ENCODE measurements at places on chromosomes 2 and 18. TPM values are rescaled to one million over a fixed set of nuclear protein-coding genes. Genes with fewer than 3 reads are reported as not detected.

DNA sequence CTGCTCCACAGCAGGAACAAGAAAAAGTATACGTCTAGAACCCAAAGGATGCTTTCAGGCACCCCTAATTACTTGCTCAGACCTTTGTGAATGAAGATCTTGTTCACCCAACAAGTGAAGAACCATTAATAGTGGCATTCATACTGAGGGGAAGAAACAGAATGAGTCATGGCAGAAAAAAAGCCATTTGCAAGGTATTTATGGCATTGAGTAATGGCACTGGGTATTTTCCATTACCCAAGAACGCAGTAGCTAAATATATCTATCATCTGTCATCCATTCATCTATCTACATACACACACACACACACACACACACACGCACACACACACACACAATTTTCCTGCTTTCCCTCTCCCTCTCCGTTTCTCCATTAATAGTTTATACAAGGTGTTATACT is 56.4 kb upstream of the XIRP2 start:
- no peaks in the 10 kb centered on the region for H3K4me1 ChIP-seq
- no peaks in the 10 kb centered on the region for H3K27me3 ChIP-seq

- no peaks in the 10 kb centered on the region for H3K4me1 ChIP-seq
- H3K36me3 ChIP-seq: no peaks in the 10 kb centered on the region
- H3K27ac ChIP-seq: no peak overlapping the region
- no peak for DNase-seq
- H3K27me3 ChIP-seq: no peaks in the 10 kb centered on the region
- no peak overlapping the region for H3K4me3 ChIP-seq
These were observed 132.9 kb upstream of the PKDCC start for GRCh38 chr2:41914936-41915335.

DNA sequence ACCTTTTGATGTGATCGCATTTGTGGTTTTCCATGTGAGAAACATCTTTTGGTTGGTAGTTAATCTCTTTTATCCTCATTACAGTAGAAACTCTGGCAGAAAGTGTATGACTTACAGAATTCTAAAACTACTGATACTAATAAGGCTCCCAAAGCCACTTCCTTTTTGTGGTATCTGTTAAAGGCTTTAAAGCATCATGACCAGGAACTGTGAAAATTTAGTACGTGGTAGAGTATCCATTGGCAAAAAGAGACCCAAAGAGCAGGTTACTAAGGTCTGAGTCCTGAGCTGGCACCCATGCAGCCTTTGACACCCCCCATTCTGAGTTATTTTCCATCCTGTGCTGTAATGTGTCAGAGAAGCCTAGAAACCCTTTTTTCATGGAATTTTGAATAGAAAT is 94.5 kb downstream of the DPP4 start:
- H3K4me1 ChIP-seq: peaks cover 6% of the 10 kb centered on the region
- no peaks in the 10 kb centered on the region for H3K27me3 ChIP-seq
- no peak overlapping the region for H3K4me3 ChIP-seq
- H3K36me3 ChIP-seq: no peaks in the 10 kb centered on the region
- no peak overlapping the region for H3K27ac ChIP-seq

ZNF892 gene
- 0.39 TPM for polyA plus RNA-seq

- H3K36me3 ChIP-seq: no peaks in the 10 kb centered on the region
- peaks cover 4% of the 10 kb centered on the region for H3K4me1 ChIP-seq
- no peak for DNase-seq
These were observed 9.3 kb downstream of the PROC start for GRCh38 chr2:127427376-127428056.

BCL11A gene
- not detected for polyA plus RNA-seq
